ENCODE measurements at places on chromosomes 7 and 10. TPM values are rescaled to one million over a fixed set of nuclear protein-coding genes. Genes with fewer than 3 reads are reported as not detected.

- DNase-seq, result peak; percentile 79
Observed at GRCh38 chr10:63977329-63977923, 456.2 kb downstream of the REEP3 start.

DNA sequence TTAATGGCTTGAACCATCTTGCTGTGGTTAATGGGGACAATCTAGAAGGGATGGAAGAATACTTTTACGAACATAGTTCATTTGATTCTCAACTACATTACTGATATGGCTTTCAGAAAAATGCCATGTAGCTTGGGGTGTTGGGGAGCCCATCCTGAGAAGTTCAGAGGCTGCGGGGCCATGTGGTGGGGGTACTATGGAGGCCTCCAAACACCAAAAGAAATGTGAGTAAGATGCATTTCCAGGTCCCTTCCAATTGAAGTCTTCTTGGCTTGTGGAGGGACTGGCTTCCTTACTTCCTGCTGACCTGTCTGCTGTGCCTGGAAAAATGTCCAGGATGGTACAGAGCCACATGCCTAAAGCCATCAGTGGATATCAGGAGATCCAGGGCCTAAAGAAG lies 1.6 kb upstream of the MBL2 start:
- no peak for DNase-seq

GRCh38 chr7:28708033-28708951 lies 249.8 kb downstream of the TRIL start:
- DNase-seq, result no peak

- no peak for DNase-seq
Observed at GRCh38 chr10:7477538-7478334, 66.9 kb upstream of the SFMBT2 start.

GRCh38 chr10:31011017-31011664 lies 20.5 kb downstream of the ZNF438 start:
- DNase-seq, result no peak

DNA sequence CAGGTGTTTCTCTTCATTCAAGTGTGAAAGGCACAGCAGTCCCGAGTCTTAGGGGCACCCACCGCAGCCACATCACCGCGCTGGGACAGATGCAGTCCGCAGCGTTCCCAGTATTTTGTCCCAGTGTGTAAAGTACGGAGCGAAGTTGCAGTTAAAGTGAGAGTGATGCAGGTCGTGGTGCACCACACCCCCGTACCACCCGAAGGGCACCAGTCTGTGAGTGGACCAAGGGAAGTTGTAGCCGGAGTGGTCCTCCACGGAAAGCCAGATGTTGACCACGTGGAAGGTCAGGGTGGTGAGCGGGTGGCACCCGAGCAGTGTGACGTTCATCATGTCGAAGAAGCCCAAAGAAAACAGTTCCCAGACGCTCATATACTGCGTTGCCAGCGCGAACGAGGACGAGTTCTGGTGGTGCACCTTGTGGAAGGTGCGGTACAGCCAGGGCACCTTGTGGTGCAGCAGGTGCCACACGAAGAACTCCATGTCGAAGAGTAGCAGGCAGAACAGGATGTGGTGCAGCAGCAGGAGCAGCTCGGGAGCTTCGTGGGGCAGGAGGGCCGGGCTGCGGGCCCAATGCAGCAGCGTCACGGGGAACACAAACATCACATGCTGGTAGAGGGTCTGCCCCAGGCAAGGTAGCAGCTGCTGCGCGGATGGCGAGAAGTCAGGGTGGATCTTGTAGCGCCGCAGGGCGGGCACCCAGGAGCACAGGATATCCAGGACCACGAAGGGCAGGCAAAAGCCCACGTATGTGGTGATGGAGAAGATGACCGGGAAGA lies 526 bp downstream of the CH25H start:
- no peak for DNase-seq

The TAS2R39 gene
- total RNA-seq, result not detected

GRCh38 chr7:83738291-83738835 lies 89.4 kb upstream of the SEMA3E start:
- DNase-seq, result no peak

The MOGAT3 gene
- not detected for total RNA-seq

DNA sequence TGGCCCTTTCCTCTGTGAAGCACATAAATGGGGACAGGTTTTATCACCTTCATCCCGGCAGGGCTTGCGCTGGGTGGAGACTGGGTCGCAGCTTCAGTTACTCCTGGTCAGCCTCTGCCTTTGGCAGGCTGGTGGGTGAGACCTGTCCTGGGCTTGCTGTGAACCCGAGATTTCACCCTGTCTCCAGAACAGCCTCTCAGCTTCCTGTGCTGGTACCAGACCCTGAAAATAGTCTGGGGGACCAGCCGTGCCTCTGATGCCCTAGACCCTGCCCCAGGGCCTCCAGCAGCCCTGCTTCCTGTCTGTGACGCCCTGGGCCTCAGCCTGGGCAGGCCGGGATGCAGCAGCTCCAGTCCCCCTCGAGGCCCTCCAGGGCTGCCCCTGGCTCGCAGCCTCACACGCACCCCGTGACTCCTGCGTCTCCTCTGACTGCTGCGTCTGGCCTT lies 13.2 kb upstream of the PWWP2B start:
- no peak for DNase-seq

The ZNF239 gene
- 9.7 TPM for total RNA-seq

DNA sequence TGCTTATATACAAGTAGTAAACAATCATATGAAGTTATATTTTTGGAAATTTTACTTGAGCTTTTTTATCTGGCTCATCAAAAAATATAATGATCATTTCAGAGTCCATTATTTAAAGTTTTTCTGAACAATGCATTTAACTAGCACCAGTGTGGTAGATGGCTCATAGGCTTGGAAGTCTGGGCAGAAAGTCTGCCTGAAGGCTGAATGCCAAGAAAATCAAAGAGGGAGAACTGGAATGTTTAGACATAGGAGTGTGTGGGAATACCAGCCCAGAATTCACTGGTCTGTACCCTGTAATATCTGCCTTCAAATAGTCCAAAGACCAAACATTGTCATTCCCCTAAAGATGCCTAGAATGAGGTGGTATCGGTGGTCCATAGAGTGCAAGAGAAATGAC lies 40.3 kb upstream of the ANK3 start:
- peak; percentile 95 for DNase-seq

DNA sequence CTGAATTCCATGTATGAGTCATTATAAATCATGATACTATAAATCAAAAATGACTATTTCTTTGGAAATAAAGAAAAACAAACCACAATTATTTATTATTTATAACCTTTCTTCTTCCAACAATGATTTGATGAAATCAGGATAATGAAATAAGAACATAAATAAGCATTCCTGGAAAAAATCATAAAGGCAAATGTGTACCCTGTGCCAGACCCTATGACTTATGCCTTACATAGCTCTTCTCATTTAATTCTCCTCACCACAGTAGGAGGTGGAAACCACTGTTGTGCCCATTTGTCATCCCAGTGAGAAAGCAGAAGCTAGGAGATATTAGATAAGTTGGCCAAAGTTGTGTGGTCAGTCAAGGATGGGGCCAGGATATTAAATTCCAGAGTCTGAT lies 255.1 kb downstream of the DOCK4 start:
- peak; percentile 48 for DNase-seq

The SRPK2 gene
- total RNA-seq, result 21.6 TPM

- DNase-seq, result no peak
Observed at GRCh38 chr10:74963549-74963948, 137.1 kb downstream of the KAT6B start.

DNA sequence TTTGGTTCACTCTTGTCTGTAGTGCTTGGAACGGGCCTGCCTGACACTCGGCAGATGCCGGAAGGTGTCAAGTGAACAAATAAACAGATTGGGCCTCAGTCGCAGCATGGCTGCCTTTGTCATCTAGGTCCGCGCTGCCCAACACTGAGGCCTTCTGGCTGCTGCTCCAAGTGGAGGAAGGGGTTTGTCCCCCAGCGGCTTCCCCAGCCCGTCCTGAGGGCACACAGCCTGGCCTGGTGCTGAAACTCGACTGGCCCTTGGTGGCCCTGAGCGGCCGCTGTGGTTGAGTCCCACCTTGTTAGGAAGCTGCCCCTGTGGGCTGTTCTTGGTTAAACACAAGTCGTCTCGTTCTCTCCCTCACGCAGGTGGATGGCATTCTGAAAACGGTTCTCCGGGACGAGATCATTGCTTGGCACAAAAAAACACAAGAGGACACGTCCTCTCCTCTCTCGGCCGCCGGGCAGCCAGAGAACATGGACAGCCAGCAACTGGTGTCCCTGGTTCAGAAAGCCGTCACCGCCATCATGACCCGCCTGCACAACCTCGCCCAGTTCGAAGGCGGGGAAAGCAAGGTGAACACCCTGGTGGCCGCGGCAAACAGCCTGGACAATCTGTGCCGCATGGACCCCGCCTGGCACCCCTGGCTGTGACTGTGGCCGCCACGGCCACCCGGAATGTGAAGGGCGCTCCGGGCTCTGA lies 132.1 kb downstream of the SMURF1 start:
- DNase-seq, result no peak

GRCh38 chr7:68601826-68602225 lies 996.4 kb upstream of the AUTS2 start:
- DNase-seq, result no peak

DNA sequence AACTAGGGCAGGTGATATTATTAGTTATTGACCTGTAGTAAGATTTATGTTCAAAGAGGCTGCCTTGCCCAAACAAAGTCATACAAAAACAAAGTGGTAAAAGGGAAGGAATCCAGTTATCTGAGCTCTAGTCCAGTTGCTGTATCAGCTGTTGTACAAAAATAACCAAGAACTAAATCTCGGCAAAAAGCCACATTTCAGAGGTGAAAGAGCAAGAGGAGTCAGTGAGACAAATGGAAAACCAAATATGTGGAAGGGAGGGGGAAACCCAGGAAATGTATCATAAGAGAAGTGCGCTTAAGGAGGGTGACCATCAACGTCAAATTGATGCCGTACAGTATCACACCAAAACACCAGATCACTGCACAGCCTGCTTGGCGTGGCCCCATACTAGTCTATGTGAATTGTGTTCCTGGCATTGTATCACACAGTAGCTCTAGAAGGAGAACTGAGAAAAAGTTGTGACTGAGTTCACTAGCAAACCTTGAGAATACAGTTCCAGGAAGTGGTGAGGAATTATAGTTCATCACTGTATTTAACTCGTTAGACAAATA lies 6.4 kb downstream of the AGBL3 start:
- DNase-seq, result no peak

The VPS37D gene
- 7.7 TPM for total RNA-seq

DNA sequence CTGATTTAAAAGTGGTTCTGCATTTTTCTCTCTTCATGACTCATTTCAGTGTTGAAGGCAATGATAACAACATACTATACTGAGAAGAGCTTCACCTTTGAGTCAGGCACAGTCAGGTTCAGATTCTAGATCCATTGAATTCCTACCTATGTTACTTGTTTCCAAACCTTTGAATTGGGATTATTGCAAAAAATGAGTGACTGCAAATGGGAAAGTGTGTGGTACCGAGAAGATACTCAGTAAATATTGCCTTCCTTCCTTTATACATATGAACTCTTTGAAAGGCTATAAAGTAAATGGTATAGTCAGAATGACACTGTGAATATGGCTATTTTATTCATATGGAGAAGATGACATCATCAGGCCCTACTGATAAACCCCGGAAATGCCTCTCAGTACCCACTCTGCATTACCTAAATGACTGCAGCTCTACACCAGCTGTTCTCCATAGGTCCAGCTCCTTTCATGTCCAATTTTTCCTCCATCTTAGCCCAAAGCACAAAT lies 66.7 kb upstream of the FGL2 start:
- DNase-seq, result peak; percentile 15

The AGR2 gene
- total RNA-seq, result 140 TPM

DNA sequence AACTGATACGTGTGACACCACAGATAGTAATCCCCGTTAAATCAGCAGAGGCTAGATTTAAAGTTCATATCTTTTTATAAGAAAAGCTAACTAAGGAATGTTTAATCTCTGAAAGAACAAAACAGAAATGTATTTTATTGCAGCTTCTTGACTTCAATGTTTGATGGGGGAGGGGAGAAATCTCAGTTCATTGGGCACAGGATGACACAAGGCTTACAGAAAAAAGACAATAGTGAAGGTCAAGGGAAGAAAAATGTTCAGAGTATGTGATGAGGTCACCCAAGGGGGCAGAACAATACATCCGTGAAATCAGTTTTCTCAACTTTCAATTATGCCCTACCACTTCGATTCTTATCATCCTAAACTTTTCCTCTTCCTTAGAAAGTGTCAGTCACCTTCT lies 102.9 kb downstream of the ELAPOR2 start:
- no peak for DNase-seq

- peak; percentile 36 for DNase-seq
Observed at GRCh38 chr10:11035301-11035991, 17.8 kb downstream of the CELF2 start.

GRCh38 chr7:36381056-36381455 lies 8.6 kb upstream of the ANLN start:
- no peak for DNase-seq

GRCh38 chr7:87797395-87797794 lies 78.8 kb downstream of the SLC25A40 start:
- no peak for DNase-seq

DNA sequence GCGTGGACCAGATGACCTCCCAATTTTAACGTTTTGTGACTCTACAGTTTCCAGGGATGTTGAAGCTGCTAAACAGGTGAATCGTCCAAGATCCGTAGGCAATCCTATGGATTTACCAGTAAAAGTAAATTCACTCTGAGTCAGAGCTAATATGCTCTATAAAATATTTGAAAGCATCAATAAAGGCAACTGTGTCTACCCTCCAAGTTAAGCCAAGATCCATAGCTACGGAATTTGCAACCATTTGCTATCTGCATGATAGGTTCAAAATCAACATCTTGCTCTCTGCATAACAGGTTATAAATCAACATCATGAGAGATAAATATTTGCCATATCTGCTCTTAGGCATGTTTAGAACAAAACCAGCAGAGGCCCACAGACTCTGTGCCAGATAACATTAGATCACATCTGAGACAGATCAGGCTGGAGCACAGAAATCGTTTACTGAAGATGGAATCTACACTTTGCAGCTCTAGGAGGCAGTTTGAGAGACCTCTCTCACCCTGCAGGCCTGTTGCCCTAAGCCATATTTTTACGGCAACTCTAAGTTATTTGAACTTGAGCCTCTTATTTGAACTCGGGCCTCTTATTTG lies 80.7 kb upstream of the PDCD4 start:
- DNase-seq, result no peak

GRCh38 chr7:36644625-36645422 lies 79.5 kb downstream of the AOAH start:
- DNase-seq, result no peak

DNA sequence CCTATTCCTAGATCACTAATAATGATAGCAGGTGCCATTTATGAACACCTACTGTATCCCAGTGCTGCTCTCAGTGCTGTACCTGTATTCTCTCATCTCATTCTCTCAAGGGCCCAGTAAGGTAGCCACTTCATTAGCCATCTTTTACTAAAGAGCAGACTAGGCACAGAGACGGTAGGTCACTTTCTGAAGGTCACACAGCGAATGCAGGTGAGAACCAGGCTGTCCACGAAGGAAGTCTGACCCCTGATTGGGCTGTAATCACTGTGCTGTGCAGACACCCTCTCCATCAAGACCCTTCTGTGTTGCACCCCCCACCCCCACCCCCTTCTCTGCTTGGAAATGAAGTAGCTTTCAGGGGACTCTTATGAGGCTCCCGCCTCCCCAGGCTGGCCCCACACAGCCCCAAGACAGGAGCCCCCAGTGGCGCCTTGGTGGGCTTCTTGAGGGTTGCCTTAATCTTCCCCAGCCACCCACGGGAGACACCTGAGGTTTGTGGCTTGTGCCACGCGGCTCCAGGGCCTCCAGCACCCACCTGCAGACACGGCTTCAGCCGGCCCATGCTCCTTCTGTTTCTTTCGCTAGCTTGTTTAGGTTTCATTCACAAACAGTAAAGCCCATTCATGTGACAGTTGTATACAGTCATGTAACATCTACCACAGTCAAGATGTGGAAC lies 81.7 kb upstream of the FAM20C start:
- DNase-seq, result no peak

- DNase-seq, result no peak
Observed at GRCh38 chr7:73530800-73531199, 8.7 kb upstream of the BAZ1B start.
